ENCODE measurements at places on chromosomes 12 and 14.

GRCh38 chr12:67929384-67929772 lies 59.9 kb upstream of the IFNG-AS1 start:
- no peak for DNase-seq

DNA sequence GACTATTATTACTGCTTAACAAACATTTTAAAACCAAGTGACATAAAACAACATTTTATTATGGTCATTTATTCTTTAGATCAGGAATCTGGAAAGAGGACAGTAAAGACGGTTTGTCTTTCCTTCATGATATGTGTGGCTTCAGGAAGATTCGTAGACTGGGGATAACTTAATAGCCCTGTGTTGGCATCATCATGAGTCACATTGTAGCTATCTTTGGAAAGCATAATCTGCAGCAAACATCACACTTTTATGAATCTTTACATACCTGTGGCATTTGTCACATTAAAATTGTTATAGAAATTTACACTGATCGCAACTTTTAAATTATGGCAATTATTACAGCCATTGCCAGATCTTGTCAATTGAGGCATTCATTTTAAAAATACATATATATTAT lies 397.1 kb downstream of the NOVA1 start:
- no peak for DNase-seq

DNA sequence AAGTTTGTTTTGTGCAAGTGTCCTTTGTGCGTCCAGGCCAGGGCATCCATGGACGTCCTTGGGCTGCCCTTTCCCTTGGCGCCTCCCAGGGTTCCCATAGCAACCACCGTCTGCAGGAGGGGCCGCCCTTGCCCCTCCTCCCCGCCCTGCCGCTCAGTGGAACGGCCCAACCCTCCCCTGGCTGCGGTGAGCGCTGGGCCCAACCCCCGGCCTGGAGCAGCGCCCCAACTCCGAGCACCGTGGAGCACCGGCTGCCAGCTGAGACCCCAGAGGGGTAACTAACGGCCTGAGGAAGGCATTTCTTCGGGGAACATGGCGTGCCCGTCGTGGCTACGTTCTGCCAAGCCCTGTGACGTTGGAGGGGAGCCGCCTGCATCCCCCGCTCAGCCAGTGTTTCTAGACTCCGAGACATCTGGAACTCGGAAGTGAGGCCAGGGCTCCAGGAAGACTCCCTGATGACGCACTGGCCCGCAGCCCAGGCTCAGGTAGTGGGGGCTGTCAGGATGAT lies 5.3 kb upstream of the ACACB start:
- peak; percentile 96 for DNase-seq

GRCh38 chr14:95614349-95614748 lies 71.9 kb upstream of the TCL1B start:
- DNase-seq, result no peak

DNA sequence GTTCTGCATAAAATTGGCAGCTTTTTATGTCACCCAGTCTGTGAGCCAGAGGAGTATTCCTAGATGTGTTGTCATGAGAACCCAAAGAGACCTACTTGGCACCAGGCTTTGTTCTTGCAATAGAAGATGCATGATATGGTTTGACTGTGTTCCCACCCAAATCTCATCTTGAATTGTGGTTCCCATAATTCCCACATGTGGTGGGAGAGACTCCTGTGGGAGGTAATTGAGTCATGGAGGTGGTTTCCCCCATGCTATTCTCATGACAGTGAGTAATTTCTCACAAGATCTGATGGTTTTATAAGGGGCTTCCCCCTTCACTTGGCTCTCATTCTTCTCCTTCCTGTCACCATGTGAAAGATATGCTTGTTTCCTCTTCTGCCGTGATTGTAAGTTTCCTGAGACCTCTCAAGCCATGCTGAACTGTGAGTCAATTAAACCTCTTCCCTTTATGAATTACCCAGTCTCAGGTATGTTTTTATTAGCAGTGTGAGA lies 572.0 kb upstream of the ATP2B1 start:
- DNase-seq, result no peak

DNA sequence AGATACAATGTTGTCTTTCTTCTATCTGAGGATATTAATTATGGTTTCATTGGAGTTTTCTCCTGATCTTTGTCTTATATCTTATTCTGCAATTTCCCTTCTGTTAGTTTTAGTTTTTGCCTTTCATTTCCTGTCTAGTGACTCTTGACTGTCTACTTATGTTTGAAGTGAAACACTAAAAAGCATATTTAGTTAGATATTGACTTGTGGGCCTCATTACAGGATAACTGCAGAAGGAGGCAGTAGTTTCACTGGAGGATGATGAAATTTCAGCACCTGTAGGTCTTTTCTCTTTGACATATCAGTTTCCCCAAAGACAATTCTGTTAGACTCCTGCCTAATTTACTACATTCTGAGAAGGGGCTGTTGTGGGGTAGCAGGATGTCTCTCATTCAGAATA lies 97.5 kb upstream of the NEDD1 start:
- no peak for DNase-seq

GRCh38 chr12:46548605-46549071 lies 176.1 kb upstream of the SLC38A2 start:
- no peak for DNase-seq

- no peak for DNase-seq
Observed at GRCh38 chr12:3605692-3606091, 114.7 kb downstream of the PRMT8 start.

DNA sequence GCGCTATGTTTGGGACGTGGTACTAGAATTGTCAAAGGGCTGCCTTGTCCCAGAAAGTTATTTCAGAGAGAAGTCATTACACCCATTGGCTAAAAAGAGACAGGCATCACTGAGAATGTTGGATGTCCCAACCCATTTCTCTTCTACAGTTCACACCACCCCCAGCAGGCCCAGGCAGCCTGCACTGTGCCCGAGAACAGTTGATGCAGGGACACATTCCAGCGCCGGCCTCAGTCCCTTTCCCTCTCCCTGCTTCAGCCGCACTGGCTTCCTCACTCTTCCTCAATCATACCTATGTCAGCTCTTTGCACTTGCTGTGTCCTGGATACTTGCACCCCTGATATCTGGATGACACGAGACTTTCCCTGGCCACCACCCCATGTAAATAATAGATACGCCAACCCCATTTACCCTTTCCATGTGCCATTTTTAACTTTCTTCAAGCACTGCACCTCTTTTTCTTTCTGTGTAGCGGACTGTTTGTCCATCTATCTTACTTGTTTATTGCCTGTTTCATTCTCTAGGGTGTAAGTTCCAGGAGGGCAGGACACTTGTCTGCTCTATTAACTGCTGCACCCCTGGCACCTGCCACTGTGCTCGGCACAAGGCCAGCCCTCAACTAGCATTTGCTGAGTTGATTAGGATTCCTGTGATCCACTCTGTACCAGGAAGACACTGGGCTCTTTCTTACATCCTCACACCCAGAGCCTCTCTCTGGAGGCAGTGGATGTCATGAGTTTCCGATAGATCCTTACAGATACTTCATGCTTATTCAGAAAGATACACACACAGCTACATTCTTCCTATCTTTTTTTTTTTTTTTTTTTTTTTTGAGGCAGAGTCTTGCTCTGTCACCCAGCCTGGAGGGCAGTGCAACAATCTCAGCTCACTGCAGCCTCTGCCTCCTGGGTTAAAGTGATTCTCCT lies 76.6 kb upstream of the CEP83 start:
- DNase-seq, result no peak

GRCh38 chr12:85874031-85874461 lies at the start of gene NTS:
TSS of gene NTS (plus strand) at chr12:85874295. CDS start at chr12:85874404, 109 bp downstream.
- no peak for DNase-seq
